Activated CD8-positive, alpha-beta memory T cell treated with anti-CD3 and anti-CD28 coated beads for 1 hour (primary cell): ENCODE measurements at places on chromosomes 7 and 10.

GRCh38 chr10:43082087-43082486, 5.2 kb downstream of the RET start:
- no peak for DNase-seq

- no peak for DNase-seq
Observed at GRCh38 chr7:7858559-7858958, 110.0 kb upstream of the GLCCI1 start.

DNA sequence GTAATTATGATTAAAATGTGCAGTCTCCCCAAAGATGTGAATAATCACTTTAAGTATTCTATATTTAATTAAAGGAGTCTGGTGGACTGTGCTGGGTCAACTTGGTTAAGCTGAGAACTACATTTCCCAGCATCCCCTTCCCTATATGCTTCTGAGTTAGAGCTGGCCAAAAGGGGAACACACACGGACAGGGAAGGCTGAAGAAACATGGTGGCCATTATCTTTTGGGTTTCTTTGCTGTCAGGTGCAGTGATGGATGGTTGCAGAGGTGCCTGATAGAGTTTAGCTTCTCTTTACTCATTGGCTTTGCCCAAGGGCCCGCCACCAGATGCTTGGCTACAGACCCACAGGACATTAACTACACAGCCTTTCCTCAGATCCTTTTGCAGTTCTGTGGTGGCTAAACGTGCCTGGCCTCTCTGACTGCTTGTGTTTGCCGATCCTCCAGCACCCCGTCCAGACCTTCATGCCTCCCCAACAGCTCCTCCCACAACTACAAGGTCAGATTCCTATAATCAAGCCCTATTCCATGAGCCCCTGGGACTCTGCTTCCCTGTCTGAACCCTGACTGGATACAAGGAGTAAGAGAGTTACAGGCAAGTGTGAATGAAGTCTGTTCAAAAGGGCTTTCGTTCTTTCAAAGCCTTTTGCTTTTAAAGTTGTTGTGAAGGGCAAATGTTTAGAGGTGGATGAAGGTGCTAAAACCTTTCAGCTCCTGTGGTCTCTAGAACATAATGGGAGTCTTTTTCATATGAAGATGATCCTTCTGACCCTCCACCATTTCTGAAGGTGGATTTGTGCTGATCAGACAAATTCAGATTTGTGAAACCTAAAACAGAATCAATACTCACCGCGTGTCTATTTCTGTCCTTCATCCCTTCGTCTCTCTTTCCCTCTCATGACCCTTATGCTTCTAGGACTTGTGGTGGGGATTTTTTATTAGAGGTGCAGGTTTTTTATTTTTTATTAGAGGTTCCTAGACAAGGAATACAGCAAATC, 21.5 kb downstream of the BUB3 start:
- DNase-seq, result no peak

- DNase-seq, result no peak
Observed at GRCh38 chr10:104326991-104327610, 11.2 kb downstream of the ITPRIP start.

DNA sequence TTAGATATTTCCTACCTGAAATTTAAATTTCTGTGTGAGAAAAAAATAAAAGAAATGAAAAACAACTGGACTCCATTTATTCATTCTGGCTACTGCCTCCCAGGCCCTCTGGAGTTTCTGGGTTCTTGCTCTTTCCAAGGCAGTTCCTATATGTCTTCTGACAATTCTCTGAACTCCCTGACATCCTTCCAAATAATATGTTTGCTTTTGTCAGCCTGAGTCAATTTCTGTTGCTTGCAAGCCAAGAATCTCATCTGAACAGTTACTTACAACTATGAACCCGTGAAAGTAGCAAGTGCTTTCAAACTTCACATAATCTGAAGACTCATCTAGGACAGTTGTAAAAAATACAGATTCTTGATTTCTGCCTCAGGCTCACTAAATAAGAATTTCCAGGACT, 216.7 kb upstream of the NPVF start:
- no peak for DNase-seq

DNA sequence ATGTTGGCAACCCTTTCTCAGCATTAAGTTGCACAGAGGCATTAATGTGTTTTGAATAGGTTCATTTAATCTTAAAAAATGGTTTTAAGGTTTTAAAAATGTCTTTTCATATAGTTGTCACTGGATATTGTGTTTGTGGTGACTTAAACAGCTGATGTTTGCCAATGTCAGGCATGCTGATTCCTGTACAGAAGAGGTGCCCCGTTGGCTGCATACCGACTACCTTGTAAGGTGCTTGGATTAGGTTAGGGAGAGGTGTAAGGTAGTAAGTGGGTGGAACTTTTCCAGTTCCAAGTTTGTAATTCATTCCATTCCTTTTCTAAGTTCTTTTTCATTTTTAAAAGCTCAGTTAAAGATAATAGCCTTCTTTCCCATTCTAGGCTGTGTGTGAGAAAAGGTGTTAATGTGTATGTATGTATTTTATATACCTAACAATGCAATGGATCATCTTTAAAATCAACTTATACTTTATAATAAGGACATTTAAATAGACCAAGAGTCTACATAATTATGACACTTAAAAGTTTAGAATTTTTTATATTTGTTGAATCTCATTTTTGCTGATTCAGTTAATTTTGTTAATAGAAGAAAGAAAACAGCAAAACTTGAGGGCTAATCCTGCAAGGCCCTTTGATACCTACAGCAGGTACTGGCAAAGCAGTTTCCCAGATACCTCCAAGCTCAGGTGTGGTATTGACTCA, 155.2 kb downstream of the LCOR start:
- DNase-seq, result no peak

- DNase-seq, result no peak
Observed at GRCh38 chr7:100051611-100052010, 2.0 kb downstream of the ZSCAN21 start.

GRCh38 chr10:120420421-120420820, 36.6 kb upstream of the PLPP4 start:
- no peak for DNase-seq

DNA sequence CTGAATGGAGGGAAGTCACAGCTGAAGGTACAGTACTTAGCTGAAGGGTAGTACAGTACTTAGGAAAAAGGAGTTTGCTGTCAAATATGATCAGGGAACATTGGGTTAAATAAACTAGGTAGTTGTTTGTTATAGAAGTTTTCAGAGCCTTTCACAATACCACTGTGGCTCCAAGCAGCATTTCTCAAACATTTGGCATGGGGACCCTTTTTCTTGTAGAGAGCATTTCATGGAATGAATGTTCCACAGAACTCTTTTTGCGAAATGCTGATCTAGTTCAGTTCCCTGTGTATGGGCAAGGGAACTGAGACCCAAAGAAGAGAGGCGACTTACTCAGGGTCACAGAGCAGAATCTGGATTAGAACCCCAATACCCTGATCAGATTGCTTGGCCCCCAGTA, 31.5 kb upstream of the DDX50 start:
- no peak for DNase-seq

GRCh38 chr7:9250876-9251275, 817.5 kb downstream of the NXPH1 start:
- DNase-seq, result no peak

GRCh38 chr10:6082496-6083395, 6.1 kb upstream of the RBM17 start:
- no peak for DNase-seq

DNA sequence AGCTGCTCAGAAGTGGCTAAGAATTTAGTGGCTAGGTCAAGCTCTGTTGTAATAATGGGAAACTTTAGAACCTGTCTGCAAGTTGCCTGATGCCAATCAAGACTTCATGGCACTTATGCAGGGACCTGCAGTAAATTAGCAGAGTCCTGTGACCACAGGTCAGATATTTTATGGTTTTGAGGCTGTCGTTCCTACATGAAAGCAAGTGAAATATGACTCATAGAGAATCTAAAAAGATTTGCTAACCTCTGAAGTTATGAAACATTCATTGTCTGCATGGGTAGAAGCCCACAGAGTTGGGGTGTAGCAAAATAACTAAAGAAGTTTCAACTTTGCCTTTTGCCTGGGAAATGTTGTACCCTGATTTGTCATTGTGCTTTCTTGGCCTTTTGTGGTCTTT, 32.3 kb downstream of the SLC39A12 start:
- no peak for DNase-seq

DNA sequence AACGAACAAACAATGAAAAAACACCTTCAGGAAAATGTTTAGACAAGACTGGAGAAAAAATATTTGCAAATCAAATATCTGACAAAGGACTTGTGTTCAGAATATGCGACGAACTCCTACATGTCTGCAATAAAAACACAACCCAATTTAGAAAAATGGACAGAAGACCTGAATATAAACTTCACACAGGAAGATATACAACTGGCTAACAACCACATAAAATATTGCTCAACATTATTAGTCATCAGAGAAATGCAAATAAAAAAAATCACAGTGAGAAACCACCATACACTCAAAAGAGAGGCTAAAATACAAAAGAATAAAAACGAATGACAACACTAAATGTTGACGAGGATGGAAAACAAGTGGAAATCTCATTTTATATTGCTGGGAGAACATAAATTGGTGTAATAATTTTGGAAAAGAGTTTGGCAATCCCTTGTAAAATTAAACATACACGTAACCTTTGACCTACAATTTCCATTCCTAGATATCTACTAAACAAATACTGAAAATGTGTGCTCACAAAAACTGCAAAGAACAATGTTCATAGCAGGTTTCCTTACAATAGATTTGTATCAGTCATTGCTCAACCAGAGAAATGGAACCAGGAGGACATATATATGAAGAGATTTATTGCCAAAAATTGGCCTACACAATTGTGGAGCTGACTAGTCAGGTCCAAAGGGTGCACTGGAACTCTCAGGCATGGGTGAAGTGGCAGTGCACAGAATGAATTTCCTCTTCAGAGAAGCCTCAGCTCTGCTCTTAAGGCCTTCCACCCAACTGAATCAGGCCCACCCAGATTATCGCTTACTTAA, 82.9 kb upstream of the OGDHL start:
- no peak for DNase-seq

DNA sequence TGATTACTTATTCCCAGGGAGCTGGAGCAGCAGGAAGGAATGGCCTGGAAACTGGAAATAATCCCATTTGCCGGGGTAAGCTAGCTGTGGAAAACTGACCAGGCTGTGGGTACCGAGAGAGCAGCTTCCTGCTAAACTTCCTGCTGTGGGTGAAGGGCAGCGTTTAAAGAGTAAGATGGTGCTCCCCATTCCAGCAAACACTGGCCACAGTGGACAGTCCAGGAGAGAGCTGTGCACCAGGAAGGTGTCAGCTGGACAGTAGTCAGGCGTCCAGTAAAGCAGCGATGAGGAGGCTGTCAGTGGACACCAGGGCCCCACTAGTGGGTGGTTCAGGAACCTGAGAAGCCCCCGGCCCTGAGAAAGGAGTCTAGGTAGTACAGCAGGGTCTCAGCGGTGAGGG, 55.4 kb downstream of the TBXAS1 start:
- no peak for DNase-seq

DNA sequence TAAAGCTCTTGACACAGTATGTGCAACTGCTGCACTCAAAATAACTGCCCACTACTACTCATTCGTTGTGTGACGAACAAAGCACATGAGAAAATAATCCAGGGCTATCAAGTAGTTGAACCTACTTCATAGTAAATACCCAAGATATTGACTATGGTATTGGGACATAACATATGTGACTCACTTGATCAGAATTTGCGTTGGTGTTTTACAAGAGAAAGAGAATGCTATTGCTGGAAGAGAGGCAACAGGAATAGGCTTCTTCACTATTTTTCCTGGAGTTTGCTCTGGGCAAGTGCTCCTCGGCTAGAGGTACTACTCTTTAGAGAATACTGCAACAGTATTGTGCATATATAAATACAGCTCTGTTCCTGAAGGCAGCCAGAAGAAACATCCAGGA, 2.5 kb downstream of the DGKB start:
- DNase-seq, result no peak

DNA sequence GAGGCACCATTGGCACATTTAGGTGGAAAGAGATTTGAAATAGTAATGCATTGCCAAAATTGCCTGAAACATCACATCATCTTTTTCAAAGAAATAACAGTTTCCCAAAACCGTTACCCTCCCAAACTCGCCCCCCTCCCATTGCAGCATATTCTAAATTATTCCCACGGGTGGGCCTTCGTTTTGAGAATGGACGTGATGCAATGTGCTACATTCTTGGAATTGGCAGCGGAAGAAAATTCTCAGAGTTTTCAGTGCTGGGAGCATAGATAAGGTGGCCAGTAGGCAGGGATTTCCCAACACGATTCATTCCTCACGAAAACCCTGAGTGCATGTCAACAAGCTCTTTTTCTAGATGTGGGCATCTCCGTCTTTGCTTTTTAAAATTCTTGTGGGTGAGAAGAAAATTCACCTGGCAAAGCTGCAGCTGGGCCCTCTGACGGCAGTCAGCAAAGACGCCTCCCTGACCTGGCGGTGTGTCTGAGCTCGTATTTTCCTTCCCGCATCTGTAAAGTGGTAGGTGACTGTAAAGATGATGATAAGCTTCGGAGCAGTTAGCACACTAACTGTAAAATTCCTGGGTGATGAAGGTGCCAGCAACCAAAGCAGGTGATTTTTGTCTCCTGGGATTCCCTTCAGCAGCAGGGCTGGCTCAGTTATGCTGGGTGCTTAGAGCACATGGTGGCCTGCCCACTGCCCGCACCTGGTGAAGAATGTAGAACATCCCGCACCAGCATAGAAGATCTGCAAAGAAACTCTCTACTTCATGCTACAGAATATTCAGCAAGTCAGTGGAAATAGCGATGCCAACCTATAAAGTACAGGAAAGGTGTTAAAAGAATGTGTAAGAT, 141.9 kb upstream of the KLF6 start:
- DNase-seq, result no peak

GRCh38 chr7:55568613-55569268, 3.6 kb downstream of the VOPP1 start:
- no peak for DNase-seq

DNA sequence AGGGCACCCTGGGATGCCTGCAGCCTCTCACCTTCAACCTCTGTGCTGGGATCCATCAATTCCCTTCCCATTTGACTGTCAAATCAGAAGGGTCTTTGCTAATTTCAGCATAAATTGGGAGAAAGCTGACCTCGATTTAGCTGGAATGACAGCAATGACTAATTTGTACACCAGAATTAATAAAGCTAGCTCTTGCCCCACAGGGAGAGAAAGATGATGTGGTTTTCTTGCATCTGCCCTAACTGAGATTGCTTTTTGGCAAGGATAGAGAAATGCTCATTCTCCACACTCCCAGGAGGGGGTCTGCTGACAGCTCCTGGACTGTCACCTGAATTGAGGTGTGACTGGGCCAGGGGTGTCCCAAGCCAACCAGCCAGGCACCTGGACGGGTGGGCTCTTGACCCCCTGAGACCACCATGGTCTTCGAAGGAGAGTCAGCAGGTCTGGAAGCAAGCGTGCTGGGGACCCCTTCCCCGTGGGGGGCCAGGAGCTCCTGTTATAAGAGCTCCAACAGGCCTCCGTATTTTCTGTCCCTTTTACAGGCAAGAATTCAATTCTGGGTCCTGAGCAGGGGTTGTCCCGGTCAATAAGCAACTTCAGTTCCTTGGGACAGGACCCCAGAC, 42.1 kb downstream of the RBM17 start:
- DNase-seq, result no peak

DNA sequence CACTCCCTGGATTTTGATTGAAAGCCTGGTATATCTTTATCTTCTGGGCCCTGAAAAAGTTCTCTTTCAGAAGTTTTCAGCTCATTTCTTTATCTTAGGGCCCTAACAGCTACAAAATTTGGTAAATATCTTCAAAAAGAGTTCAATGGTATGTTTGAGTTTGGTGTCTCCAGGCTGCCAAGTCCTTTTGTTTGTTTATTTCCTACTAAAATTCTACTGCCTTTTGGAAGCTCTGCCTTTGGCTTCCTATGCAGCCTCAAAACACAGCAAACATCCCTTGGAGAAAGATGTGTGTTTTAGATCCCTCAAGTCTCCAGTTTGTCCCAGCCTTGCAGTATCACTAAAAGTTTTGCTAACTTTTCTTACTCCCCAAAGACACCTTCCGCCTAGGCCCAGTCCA, 146.8 kb downstream of the LRRTM3 start:
- no peak for DNase-seq
